ENCODE measurements at places on chromosomes 1 and 21. TPM values are rescaled to one million over a fixed set of nuclear protein-coding genes. Genes with fewer than 3 reads are reported as not detected.
A peak's percentile ranks its signal among the peaks of the same experiment; 100 is the strongest.

The SLAMF6 gene
- total RNA-seq = 28.3 TPM

The SH2D1B gene
- not detected for total RNA-seq

The SPRR4 gene
- not detected for total RNA-seq

The CFAP45 gene
- 1.2 TPM for total RNA-seq

The ABCG1 gene
- 3.7 TPM for total RNA-seq

The CAPN8 gene
- total RNA-seq = not detected

The KRTAP19-4 gene
- not detected for total RNA-seq

The NCDN gene
- 49.0 TPM for total RNA-seq

The FRRS1 gene
- total RNA-seq = 1.6 TPM

The FCRLB gene
- total RNA-seq = 0.33 TPM

- DNase-seq = no peak
These were observed 47.8 kb upstream of the PBX1 start for GRCh38 chr1:164511001-164511705.

GRCh38 chr21:24514081-24514733 is 1093.1 kb downstream of the MRPL39 start:
- peak; percentile 8 for DNase-seq

DNA sequence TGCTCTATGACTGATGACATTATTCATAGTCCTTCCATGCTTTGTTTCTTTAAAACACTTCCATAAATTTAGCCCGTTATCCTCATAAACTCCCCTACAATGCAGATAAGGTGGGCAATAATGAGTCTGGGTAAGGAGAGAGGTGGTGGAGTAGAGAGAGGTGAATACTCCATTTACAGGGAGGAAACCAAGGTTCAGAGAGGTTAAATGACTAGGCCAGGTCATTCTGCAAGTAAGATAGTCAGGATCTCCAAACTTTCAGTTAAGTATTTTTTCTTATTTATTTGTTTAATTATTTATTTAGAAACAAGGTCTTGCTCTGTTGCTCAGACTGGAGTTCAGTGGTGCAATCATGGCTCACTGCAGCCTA is 26.1 kb downstream of the PAFAH2 start:
- no peak for DNase-seq

GRCh38 chr1:212241501-212241900 is 43.7 kb upstream of the PPP2R5A start:
- no peak for DNase-seq

- DNase-seq = no peak
These were observed 84.7 kb downstream of the TRIM11 start for GRCh38 chr1:228321895-228322294.

GRCh38 chr1:117077267-117077666 is 17.1 kb downstream of the TTF2 start:
- no peak for DNase-seq

GRCh38 chr1:201614262-201615015 is 75.5 kb downstream of the NAV1 start:
- no peak for DNase-seq

GRCh38 chr1:29332204-29332603 is 95.9 kb downstream of the PTPRU start:
- DNase-seq = no peak

- no peak for DNase-seq
These were observed 9.5 kb upstream of the GOLT1A start for GRCh38 chr1:204223129-204223860.

DNA sequence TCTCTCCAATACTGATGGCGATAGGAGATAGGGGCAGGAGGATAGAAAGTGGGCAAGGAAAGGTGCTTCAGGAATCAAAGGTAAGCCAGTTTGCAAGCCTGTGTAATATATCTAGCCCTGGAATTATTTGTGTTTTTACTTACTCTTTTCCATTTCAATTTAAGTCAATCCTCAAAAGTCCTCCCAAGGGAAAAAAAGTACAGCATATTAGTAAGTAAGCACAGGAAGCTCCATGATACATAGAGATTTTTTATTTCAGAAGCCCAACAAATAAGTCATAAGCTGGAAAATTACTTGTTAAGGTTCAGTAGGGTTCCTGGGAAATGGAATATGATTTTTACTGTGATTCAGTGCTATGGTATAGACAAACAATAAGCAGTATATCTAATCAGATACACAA is 337.7 kb upstream of the DUSP10 start:
- no peak for DNase-seq

- DNase-seq = no peak
These were observed 58.9 kb upstream of the CTTNBP2NL start for GRCh38 chr1:112337028-112337531.

DNA sequence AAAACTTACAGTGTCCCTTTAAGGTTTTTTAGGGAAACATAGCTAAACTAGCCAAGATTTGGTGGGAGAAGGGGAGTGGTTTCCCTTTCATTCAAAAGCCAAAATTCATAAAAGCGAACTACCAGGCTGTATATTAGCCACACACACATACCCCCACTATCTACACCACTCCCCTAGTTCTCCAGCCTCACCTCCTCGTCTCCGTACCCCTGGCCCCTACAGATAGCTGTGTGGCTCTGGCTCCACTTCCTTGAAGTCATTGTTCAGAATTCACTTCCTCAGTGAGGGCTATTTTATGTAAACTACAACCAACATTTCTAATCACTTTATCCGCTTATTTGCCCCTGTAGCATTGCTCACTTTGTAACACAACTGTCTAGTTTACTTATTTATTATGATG is 5.3 kb upstream of the DPH5 start:
- DNase-seq = no peak

DNA sequence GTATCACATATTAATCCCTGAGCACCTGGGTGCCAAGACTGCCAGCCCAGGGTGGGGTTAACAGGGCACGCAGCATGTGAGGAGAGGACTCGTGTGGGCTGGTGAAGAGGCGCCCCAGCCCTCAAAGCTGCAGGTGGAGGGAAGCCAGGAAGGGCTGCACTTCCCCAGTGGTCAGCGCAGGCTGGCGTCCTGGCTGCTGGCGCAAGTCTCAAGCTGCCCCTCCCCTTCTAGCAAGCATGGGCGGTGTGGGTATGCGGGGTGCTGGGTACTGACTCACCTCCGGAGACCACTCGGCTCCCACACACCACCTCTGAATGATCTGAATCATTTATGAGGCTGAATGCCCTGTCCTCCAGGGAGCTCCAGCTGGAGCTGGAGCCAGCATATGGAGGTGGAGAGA is 44.0 kb downstream of the EIF2D start:
- DNase-seq = no peak

DNA sequence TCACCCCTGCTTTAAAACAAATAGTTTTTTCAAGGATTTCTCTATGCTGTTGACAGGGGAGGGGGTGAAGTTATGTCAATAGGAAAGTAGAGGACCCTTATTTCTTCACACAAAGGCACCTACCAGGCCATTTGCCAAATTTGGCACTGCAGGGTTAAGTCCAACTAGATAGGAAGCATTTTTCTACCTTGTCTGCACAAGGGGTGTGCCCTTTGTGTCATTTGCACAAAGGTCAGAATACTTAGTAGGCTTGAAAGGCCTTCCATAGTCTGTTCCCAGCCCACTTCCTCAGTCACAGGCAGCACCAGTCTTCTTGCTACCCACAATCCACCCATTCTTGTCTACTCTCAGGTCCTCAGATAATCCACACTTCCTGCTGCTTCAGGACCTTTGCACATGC is 7.0 kb downstream of the TACSTD2 start:
- DNase-seq = no peak

DNA sequence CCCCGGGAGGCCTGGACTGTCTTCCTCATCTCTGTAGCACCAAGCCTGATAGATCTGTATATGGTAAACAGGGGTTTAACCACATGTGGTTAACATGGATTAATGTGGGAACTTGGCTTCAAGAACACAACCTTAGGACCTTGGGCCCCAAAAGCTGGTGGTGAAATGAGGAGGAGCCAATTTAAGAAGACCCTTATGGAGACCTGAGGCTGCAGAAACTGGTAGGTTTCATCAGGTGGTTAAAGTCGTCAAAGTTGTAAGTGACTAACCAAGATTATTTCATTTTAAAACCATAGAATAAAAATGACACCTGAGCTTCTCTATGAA is 14.0 kb downstream of the THEMIS2 start:
- DNase-seq = no peak

DNA sequence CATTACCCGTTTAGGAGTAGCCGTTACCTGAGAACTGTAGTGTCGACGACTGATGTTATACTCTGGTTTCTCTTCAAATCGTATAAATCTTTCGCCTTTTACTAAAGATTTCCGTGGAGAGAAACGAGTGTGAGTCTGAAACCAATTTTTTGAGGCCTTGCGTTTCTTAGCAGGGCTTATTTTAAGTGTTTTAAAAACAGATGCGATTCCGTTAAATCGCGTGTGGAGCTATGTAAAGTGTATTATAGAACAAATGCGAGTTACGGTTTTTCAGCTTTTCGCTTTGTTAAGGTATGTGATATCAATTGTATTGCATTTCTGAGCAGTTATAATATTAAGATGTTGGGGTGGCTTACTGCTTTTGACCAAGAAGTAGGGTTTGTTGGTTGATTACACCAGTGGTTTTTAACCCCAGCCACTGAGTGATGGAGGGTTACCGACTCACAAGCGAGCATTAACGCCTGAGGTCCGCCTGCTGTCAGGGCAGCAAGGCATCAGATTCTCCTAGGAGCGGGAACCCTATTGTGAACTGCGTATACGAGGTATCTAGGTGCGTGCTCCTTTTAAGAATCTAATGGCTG is 18.0 kb downstream of the KIAA2013 start:
- DNase-seq = peak; percentile 92

DNA sequence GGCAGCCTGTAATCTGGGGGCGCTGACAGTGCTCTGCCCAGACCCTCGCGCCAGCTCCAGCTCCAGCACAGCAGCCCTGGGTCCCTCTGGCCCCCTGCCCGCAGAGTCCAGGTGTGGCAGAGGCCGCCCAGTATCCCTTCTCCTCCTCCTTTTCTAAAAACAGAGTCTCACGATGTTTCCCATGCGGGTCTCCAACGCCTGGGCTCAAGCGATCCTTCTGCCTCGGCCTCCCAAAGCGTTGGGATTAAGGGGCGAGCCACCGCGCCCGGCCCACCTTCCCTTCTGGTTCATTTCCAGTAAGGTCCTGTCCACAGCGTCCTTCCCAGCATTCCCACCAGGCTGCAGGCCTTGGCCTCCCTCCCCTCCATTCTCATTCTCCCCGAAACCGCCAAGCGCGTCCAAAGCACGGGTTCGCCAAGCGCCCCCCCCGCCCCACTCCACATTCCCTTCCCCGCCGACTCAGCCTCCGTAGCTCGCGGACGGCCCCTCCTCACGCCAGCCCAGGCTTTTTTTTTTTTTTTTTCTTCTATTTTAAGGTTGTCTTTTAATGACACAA is 2.0 kb upstream of the PCBP3 start:
- no peak for DNase-seq

GRCh38 chr1:77313491-77313890 is 31.7 kb downstream of the AK5 start:
- DNase-seq = peak; percentile 43

- DNase-seq = no peak
These were observed 4.9 kb upstream of the PTGFRN start for GRCh38 chr1:116904791-116905320.

DNA sequence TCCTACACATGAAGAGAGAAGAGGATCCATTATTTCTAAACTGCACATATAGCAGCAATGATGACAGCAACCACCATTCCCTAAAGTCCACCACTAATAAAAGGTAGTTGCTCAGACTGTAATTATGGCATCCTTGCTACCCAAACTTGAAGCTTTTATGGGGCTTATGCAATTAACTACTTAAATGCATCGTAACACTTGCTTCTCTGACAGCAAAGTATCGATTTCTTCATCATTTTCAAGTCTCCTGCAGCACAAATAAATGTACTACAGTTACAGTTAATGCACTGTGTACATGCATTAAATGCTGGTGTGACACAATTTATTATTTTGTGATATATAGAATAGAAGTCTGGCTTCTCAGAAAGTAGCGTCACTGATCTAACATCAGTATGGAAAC is 241.7 kb downstream of the USH2A start:
- DNase-seq = no peak

- DNase-seq = no peak
These were observed 224.4 kb downstream of the PTPRU start for GRCh38 chr1:29460694-29461093.

DNA sequence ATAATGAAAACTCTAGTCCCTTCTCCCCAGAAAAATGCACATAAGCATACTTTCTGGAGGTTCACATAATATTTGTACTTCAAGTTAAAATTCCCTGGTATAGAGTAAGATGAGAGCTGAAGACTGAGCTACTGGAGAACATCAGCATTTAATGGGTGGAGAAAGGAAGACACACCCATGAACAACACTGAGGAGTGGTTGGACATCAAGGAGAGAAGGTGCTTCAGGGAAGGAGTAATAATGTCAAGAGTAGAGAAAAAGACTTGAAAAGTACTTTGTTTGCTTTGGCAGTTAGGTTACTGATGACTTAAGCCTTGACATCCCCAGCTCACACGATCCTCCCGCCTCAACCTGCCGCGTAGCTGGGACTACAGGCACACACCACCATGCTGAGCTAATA is 21.9 kb downstream of the PEA15 start:
- DNase-seq = no peak

DNA sequence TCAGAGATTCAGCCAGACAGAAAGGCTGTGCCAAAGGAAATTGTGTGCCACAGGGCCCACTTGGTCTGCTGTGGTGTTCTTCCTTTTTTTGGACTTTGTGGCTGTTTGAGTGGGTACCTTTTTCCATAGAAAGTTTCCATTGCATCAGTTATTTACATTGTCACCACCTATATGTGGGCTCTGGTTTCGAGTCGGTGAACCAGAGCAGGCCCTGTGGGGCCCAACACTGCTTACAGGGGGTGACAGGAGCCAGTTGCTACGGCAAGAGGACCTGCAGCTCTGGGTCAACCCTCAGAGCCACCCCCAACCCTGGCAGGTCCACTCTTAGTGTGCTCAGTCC is 157.0 kb upstream of the EDN2 start:
- no peak for DNase-seq

DNA sequence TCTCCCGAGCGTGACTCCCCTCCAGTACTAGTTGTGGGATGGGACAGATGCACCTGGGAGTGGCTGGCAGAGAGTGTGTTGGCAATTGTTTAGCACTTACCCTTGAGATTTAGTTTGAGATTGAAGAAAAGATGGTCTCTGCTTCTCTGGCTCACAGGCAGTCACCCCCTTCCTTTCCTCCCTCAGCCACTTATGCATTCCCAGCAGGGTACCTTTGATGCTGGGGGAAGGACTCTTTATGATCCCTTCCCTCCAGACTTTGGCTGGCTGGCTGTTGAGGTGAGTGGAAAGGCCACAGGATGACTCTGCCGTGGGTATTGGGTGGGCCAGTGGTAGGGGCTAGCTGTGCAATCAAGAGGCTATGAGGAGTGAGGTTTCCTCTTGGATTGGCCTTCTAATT is 236.8 kb downstream of the CAMTA1 start:
- DNase-seq = no peak
